ENCODE measurements at places on chromosomes 4 and X.

DNA sequence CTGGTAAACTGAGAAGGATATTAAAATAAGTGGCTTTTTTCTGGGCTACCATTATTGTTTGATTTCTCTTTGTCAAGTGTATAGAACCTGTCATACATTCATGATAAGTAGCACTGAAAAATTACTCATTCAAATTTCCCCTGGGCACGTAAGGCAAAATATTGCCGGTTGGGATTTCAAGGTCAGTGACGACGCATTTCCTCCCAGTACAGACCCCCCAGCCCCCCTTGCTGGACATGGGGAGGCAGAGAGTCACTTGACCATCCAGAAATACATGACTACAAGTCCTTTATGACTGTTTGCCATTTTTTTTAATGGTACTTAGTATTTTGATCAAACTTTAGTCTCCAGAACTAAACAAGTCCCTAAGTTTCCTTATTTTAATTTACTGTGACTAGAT lies 6.8 kb upstream of the MND1 start:
- no peak for DNase-seq

DNA sequence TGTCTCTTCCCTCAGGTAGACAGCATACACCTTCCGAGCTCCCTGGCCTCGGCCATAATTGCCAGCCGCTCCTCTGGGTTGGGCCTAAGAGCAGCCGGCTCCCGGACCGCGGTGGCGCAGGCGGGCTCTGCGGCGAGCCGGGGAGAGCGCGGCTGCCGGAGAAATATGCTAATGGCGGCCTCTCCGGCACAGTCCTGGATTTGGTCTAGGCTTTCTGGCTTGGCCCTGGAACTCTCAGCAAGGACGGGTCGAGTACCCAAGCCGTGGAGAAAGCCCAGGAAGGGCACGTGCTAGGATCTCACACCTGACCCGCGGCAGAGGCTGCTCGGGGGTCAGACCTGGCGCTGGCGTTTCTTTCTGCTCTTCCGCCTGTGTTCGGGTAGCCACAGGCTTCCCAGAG lies 18.6 kb upstream of the ZIC3 start:
- no peak for DNase-seq

DNA sequence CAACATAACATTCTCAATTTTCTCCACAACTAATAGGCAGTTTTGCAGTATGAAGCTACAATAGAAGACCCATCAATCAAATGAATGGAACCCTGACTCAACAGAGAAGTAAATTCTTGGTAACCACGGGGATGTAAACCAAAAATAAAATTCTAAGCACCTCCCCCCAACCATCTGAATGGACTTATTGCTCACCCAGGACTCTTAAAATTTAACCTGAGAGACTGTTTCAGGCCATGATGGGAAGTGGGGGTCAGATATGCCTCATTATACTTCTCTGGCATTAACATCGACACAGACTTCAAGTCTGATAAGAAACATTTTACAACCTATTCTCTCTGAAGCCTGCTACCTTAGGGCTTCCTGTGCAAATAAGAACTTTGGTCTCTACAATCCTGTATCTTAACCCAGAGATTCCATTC lies 620.9 kb downstream of the TLL1 start:
- no peak for DNase-seq

- no peak for DNase-seq
Measured at GRCh38 chr4:111921714-111922113, 223.5 kb upstream of the FAM241A start.

Data from forelimb muscle (tissue), 1 donor.